ENCODE measurements at places on chromosomes 5 and 9.

- DNase-seq = no peak
Observed at GRCh38 chr5:11323761-11324160, 562.7 kb upstream of the DAP start.

GRCh38 chr9:130259044-130259443 lies 6.5 kb upstream of the HMCN2 start:
- no peak for DNase-seq

- no peak for DNase-seq
Observed at GRCh38 chr9:136244122-136244968, 1.3 kb downstream of the QSOX2 start.

- no peak for DNase-seq
Observed at GRCh38 chr5:171913987-171914273, 92.5 kb downstream of the FBXW11 start.

- no peak for DNase-seq
Observed at GRCh38 chr9:90827181-90827871, 25.7 kb downstream of the SYK start.

- no peak for DNase-seq
Observed at GRCh38 chr9:137760426-137760825, 117.2 kb upstream of the CACNA1B start.

GRCh38 chr5:123116058-123116457 lies 27.0 kb downstream of the PRDM6 start:
- no peak for DNase-seq

DNA sequence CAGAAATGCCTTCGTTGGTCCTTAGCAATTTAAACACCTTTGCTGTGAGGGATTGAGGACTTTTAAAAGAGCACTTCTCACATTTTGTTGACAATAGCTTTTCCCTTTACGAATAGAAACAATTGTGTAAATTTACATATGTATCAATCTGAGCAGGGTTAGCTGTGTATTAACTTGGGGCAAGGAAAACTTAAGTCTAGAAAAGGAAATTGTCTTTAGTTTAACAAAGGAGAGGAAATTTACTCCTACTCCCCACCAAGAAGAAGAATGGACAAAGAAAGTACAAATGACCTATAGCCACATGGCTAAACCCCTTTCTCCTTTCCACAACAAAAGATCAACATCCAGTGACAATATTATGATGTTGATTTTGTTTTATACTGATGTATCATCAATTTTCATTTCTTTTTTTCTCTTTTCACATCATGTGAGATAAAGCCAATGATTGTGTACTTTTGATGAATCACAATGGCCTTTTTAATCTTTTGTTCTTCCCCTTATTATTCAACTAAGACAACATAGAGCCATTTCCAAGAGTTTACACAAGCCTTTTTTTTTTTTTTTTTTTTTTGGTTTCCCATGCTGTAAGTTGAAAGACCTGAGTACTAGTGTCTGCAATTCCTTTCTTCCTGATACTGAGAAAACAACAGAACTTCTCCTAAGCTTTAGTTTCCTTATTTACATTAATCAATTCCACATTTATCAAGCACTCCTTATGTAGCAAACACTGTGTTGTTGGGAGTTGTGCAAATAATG lies 19.0 kb downstream of the FOXB2 start:
- DNase-seq = no peak

GRCh38 chr9:93123561-93124283 lies 10.3 kb downstream of the NINJ1 start:
- DNase-seq = no peak

DNA sequence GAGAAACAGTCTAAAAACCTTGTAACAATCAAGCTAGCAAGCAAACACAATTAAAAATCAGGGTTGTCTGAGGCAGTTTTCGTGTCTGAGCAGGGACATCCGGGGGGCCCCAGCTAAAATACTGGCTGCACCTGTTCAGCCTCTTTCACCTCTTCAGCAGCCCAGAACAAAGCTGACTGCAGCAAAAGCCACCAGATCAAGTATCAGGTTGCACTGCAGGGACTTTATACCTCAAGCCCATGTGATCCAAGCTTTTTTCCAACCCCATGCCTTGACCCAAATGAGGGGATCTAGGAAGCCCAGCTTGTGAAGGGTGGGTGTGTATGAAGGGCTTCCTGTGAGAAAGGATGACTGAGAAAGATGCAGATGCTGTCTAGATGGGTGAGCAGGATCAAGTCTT lies 133.4 kb downstream of the SEMA6A start:
- DNase-seq = no peak

- no peak for DNase-seq
Observed at GRCh38 chr5:103847060-103847459, 284.5 kb upstream of the NUDT12 start.

GRCh38 chr5:150553402-150553801 lies 45.5 kb downstream of the NDST1 start:
- DNase-seq = no peak

DNA sequence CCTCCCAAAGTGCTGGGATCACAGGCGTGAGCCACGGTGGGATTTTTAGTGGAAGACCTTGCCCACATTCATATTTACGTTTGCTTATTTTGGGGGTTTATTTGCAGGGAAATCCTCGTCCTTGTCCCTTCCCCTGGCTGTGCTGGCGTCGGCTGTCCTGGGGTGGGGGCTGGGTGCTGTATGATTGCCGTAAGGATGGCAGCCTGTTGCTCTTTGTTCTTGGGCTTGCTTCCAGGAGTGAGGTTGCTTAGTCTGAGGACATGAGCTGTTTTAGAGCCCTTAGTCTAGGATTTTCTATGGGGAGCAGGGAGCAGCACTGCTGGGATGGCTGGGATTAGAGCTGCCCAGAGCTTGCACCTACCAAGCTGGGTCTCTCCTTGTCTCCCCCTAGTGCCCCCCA lies 85.8 kb upstream of the ASS1 start:
- no peak for DNase-seq

- no peak for DNase-seq
Observed at GRCh38 chr5:22465177-22465576, 388.0 kb downstream of the CDH12 start.

- DNase-seq = no peak
Observed at GRCh38 chr5:52627740-52628139, 160.0 kb upstream of the ITGA1 start.

GRCh38 chr9:120662513-120662912 lies 51.8 kb downstream of the MEGF9 start:
- no peak for DNase-seq

DNA sequence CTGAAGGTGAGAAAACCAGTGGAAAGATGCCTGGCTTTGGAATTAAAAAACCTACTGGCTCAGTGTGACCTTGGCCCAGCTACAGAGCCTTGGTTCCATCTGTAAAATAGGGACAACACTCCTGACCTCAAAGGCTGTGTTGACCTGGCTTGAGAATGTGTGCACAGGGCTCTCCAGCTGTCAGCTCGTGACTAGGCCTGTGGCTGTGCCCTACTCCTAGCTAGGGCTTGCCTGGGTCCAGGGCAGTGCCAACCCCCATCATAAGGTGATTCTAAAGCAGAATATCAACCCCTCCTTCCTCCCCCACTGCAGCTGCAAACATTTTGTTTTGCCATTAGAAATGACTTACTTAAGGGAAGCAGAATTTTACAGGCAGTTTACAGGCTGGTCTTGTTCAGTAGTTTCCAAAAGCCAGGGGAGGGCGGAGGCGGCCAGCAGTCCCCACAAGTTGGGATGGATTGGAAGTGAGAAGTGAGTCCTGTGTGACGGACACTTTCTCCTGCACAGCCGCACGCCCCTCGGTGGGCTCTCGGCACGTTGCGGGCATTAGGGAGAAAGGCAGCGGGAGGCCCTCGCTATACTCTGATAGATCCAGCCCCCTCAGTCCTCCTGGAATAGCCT lies 7.3 kb downstream of the PITX1 start:
- DNase-seq = no peak

DNA sequence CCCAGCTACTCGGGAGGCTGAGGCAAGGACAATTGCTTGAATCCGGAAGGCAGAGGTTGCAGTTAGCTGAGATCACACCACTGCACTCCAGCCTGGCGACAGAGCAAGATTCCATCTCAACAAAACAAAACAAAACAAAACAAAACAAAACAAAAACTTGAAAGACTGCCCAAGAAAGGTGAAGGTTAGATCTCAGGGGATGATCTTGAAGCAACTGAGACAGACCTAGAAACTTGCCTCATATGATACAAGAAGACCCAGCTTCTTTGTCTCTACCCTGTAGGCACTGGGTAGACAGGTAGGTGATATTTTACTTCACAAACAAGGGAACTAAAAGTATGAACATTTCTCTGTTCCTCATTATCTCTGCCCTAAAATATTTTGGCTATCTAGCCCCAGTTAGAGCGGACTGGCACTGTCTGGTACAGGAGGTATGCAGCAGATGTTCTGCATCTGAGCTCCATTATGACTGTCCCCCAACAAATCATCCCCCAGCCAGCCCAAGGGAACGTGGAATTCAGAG lies 26.3 kb upstream of the SHOC1 start:
- no peak for DNase-seq

GRCh38 chr9:84758817-84759216 lies 89.3 kb downstream of the NTRK2 start:
- DNase-seq = no peak

GRCh38 chr5:55218967-55219366 lies 8.1 kb downstream of the MCIDAS start:
- DNase-seq = no peak

- DNase-seq = no peak
Observed at GRCh38 chr5:146624179-146624578, 108.2 kb upstream of the GPR151 start.

GRCh38 chr9:21559402-21560280 lies 77.5 kb upstream of the IFNE start:
- no peak for DNase-seq

DNA sequence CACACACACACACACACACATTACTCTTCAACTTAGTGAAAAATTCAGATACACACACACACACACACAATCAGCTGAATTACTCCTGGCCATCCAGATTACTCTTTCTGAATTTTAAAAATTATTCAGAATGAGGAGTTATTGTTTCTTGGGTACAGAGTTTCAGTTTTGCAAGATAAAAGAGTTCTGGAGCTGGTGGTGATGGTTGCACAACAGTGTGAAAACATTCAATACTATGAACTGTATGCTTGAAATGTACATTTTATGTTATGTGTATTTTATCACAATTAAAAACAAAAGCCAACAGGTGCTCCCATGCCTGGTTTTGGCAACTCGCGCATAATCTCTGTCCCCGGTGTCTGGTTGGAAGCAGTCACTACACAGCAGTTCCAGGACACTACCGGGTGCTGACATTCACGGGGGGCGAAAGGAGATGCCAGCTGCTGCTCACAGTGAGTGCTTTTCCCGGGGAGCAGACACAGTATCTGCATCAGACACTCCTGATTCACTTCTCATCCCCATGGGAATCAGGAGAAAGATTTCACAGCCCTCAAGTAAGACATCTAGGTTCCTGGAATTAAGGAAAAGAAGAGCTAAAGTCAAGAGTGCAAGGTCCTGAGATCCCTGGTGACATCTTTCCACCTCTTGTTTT lies 55.7 kb downstream of the LHFPL2 start:
- DNase-seq = no peak

DNA sequence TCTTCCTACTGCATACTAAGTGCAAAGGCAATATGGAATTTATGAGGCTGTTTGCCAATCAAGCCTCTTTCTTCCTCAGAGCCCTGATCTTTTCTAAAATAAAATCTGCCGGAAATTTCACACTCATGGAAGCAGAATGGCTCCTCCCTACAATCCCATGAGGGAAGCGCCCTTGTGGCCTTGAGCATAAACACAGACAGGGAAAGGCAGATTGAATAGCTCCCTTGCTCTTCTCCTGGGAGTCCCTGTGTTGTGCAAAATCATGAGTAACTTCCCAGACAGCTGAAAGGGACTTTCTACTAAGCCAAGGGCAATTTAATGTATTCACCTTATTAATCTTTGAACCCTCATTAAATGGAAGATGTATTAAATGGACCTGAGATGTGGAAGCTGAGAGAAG lies 226.1 kb upstream of the PIK3R1 start:
- no peak for DNase-seq

DNA sequence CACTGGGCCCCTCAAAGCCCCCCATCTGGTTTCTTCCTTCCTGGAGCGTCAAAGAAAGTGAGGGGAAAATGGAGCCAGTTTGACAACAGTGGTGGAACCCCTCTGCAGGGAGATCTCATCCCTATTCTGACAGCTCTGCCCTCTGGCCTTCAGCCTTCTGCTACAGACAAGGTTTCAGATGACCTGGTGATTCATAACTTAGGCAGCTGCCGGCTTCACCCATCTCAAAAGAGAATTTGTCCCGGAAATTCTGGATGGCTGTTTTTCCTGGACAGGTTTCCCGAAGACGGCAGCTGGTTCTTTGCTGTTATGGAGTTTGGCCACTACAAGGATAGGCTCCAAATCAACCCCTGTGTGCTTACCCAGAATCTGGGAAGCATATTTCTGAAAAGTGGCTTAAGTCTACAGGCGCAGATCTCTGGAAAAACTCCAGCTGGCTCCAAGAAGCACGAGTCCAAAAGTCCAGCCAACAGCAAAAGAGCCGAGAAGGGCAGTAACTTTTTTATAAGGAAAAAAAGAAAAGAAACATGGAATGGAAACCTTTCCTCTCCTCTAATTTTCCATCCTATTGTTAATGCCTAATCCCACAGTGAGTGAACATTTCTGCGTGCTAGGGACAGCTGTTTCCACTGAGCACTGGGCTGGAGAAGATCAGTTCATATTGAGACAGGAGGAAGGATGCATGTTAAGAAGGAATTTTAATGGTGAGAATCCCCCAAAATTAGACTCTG lies 54.5 kb downstream of the ZNF366 start:
- no peak for DNase-seq

- DNase-seq = no peak
Observed at GRCh38 chr5:1952021-1952420, 69.3 kb upstream of the IRX4 start.

- no peak for DNase-seq
Observed at GRCh38 chr5:159873680-159874079, 42.6 kb upstream of the ADRA1B start.

DNA sequence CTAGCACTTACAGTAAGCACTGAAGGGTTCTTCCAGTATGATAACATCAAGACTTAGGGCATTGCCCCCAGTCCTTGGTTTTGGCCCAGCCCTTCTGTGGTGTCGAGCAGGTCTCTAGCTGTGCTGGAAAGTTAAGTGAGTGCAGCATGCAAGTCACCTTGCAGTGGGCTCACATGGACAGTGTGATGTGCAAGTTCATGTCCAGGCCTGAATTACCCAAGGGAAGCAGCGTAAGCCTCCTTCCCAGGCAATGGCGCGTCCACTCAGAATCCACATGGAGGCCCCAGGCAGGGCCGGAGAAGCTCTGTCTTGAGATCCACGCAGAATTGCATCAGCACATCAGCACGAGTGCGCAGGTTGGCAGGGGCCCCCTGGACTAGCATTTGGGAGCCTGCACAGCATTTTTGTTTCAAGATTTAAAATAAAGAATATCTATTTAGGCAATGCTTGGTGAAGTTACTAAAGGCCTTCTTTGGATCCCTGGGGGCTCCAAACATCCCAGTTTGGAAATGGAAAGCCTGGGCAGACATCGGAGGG lies 108.4 kb upstream of the ALDH1B1 start:
- DNase-seq = no peak

DNA sequence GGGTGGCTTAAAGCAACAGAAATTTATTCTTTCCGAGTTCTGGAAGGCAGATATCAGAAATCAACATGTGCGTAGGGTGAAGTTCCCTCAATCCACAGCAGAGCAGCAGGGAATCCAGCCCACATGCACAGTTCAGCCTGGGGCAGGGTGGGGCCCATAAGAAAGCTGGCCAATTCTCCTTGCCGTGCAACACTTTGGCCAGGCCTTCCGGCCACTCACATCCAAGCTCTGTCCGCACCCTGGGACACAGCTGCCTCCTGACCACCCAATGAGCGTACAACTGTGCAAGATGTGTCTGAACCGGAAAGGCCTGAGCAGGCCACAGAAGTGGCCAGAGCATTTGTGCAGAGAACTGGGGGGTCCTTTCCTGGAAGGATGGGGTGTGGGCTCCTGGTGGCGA lies 274.9 kb downstream of the GADD45G start:
- no peak for DNase-seq

- DNase-seq = peak; percentile 1
Observed at GRCh38 chr5:55303238-55303690, 4.2 kb downstream of the DHX29 start.

All from bone marrow (tissue), 2 donors.